Fibroblast of lung (primary cell): ENCODE measurements at places on chromosomes 7 and 10.

- DNase-seq, result no peak
These were observed 104.3 kb downstream of the BBS9 start for GRCh38 chr7:33233659-33234058.

DNA sequence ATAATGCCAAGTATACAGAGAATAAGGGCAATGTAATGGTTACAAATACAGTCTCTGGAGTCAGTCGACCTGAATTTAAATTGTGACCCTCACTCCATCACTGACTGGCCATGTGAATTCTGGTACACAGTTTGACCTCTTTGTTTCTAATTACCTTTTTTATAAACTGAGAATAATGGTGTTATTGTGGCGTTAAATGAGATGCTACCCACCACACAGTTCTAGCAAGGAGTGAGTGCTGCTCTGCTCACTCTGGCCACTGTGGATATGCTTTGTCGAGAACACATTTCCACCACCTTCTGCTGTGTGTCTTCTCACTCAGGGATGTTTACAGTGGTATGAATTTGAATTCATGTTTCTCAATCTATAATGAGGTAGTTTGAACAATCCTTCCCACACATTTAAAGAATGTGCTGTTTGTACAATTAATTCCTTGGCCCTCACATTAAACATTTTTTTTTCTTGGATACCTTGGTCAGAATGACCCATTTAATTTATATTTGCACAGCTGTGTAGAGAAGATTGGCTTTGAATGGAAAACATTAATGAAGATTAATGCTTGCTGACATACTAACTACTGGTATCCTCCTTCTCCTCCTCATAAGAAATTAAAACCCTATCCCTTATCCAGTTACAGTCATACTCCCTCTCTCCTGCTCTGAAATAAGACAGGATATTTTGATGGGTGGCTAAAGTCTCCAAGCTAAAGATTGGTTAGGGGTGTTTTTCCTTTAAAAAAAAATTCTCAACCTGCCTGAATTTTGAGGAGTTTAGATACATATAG is 42.4 kb downstream of the PLCE1 start:
- peak; percentile 70 for DNase-seq

- no peak for DNase-seq
These were observed 243.8 kb downstream of the DYNC1I1 start for GRCh38 chr7:96016056-96016586.

DNA sequence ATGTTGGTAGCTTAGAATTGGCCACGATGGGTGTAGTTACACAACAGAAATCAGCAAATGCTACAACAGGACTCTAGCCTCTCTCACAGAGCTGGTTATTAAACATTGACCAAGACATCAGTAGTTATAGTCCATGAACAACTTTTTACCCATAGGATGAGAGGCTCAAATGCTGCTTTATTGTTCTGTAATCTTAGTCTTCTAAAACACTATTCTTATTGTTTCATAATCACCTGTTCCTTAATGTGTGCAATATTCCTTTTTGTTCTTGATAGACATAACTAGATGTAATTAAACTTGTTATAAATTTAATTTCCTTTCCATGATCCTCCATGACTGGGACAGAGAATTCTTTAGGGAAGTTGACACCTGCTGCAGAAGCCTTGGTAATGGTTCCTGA is 356.9 kb downstream of the EXOC4 start:
- no peak for DNase-seq

- peak; percentile 96 for DNase-seq
These were observed at the start of gene TRIM24 for GRCh38 chr7:138460176-138460648. TSS of gene TRIM24 (plus strand) at chr7:138460259. CDS start at chr7:138460549, 290 bp downstream.
